ENCODE measurements at places on chromosomes 12 and 14. TPM values are rescaled to one million over a fixed set of nuclear protein-coding genes. Genes with fewer than 3 reads are reported as not detected.

The NEUROD4 gene
- total RNA-seq, result not detected

The KLRC2 gene
- 4.1 TPM for total RNA-seq

The STON2 gene
- total RNA-seq, result 52.9 TPM

DNA sequence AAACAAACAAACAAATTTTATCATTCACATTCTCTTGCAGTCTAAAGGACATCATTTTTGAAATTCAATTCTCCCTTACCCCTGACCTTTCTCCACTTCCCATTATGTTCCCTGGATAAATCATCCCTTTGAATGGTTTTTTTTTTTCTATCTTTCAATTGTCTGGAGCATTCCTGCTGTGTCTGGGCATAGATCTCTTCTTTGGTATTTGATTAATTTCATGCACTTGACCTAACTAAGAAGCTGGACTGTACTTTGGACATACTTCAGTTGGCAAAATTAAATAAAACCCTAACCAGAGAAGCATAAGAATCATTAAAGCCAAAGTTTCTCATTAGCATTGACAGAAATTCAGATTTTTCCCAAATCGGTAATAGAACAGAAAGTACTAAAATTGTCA is 163.6 kb upstream of the BMP4 start:
- no peaks in the 10 kb centered on the region for H3K36me3 ChIP-seq
- H3K27ac ChIP-seq, result no peak overlapping the region
- no peaks in the 10 kb centered on the region for H3K27me3 ChIP-seq
- H3K4me1 ChIP-seq, result no peaks in the 10 kb centered on the region
- H3K4me3 ChIP-seq, result no peak overlapping the region
- DNase-seq, result peak; percentile 52

- DNase-seq, result no peak
- no peak overlapping the region for H3K27ac ChIP-seq
- H3K27me3 ChIP-seq, result no peaks in the 10 kb centered on the region
These were observed 193.1 kb upstream of the FAR2 start for GRCh38 chr12:28955931-28956330.

The STAC3 gene
- 0.75 TPM for total RNA-seq

- DNase-seq, result no peak
- H3K27me3 ChIP-seq, result no peaks in the 10 kb centered on the region
- no peak overlapping the region for H3K27ac ChIP-seq
- peaks cover 4% of the 10 kb centered on the region for H3K4me1 ChIP-seq
- H3K36me3 ChIP-seq, result peaks cover 14% of the 10 kb centered on the region
These were observed 33.4 kb downstream of the DDX51 start for GRCh38 chr12:132110677-132111076.

DNA sequence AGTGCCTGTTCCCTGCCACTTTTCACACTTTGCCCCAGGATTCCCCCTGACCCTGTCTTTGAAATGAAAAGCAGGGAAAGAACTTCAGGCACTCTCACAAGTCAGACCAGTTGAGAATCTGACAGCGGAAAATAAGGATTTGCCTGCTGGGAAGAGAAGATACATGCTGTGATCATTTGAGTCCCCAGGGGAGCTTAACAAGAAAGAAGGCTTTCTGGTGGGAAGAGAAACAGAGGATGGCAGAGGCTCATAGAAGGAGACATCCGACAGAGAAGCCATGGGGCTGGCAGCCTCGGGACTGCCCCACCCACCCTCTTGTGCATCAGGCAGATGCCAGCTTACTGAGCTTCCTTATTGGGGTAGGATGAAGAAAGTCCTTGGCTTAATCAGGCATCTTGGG is 11.9 kb downstream of the TTC9 start:
- H3K36me3 ChIP-seq, result no peaks in the 10 kb centered on the region
- H3K4me1 ChIP-seq, result no peaks in the 10 kb centered on the region
- no peak overlapping the region for H3K4me3 ChIP-seq
- H3K27me3 ChIP-seq, result peaks cover 3% of the 10 kb centered on the region
- no peak for DNase-seq

DNA sequence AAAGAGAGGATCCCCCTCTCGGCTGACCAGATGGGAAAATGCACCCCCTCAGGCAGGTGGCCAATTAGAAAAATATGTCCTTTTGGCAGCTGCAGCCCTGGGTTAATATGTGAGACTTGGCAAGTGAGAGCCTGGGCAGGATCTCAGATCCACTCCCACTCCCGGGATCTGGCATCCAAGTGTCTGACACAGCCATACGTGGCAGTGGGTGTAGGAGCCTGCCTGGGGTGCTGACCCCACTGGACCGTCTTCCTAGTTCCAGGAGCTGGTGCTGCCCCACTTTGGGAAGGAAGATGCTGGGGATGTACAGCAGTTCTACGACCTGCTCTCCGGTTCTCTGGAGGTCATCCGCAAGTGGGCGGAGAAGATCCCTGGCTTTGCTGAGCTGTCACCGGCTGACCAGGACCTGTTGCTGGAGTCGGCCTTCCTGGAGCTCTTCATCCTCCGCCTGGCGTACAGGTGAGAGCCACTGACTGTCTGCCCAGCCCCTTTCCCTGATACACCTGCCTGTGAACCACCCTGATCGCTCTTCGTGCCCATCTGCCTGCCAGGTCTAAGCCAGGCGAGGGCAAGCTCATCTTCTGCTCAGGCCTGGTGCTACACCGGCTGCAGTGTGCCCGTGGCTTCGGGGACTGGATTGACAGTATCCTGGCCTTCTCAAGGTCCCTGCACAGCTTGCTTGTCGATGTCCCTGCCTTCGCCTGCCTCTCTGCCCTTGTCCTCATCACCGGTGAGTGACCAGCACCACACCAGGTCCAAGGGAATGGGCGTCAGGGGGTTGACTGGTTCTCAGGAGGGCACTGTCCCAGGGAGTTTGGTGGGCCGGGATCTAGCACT is 5.8 kb downstream of the NR4A1 start:
- peak; percentile 32 for DNase-seq
- no peak overlapping the region for H3K27ac ChIP-seq
- no peaks in the 10 kb centered on the region for H3K36me3 ChIP-seq
- no peaks in the 10 kb centered on the region for H3K4me1 ChIP-seq
- H3K4me3 ChIP-seq, result no peak overlapping the region

DNA sequence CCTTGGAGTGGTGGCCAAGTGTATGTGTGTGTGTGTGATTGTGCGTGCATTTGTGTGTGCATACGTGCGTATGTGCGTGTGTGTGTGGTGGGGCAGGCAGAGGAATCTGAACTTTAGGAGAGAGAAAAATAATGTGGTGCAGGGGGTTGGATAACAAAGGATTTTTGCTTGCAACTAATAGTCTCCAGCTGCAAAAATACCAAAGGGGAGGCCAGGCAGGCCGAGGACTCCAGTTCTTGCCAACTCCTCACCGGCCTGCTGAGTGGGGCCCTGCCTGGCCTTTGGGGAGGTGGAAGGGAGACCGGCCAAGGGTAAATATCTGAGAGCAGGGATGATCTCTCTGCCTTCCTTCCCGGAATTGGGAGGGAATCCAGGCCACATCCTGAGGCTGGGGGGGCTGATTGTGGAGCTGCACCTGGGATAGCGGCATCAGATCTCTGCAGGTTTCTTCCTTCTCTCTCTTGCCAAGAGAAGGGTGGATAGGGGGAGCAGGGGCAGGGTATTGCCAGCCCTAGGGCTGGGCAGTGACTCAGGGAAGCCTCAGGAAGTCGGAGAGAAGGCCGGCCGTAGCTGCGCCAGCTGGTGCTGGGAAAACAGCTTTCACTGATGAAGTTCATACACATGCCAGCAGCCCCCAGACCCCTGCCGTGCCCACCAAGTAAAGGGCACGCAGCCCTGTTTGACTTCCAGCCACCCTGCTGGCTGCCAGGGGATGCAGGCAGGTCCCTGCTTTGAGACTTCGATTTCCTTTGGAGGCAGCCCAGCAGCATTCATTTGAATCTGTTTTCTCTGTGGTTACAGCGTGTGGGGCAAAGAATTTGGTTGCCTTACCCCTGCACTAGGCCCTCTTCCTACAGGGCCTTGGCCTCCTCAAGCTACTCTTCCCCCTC is 4.6 kb upstream of the LRP1-AS start:
- peak overlapping the region; percentile 71 for H3K27ac ChIP-seq
- no peak overlapping the region for H3K4me3 ChIP-seq
- DNase-seq, result peak; percentile 69
- peaks cover 44% of the 10 kb centered on the region for H3K4me1 ChIP-seq
- no peaks in the 10 kb centered on the region for H3K27me3 ChIP-seq

The CIROP gene
- total RNA-seq, result not detected

DNA sequence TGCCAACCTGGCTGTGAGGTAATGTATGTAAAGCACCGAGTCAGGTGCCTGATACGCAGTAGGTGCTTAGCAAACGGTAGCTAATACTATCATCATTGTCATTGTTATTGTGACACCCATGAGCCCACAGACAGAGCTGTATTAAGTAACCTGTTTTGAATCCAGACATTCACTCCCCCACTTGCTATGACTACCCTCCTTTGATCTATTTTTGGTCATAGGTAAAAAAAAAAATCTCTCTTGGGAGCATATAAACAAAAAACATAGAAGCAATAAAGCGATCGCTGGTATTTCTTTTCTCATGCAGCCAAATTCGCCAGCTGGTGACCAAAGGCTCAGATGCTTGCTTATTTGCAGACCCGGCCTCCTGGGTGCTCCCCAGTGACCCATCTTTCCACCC is 330.2 kb downstream of the DPF3 start:
- no peak overlapping the region for H3K27ac ChIP-seq
- peaks cover 19% of the 10 kb centered on the region for H3K4me1 ChIP-seq
- no peaks in the 10 kb centered on the region for H3K27me3 ChIP-seq
- H3K36me3 ChIP-seq, result no peaks in the 10 kb centered on the region
- no peak overlapping the region for H3K4me3 ChIP-seq
- DNase-seq, result no peak

GRCh38 chr12:116564080-116564479 is 4.9 kb downstream of the MAP1LC3B2 start:
- no peak for DNase-seq
- peaks cover 8% of the 10 kb centered on the region for H3K4me1 ChIP-seq
- H3K36me3 ChIP-seq, result no peaks in the 10 kb centered on the region

DNA sequence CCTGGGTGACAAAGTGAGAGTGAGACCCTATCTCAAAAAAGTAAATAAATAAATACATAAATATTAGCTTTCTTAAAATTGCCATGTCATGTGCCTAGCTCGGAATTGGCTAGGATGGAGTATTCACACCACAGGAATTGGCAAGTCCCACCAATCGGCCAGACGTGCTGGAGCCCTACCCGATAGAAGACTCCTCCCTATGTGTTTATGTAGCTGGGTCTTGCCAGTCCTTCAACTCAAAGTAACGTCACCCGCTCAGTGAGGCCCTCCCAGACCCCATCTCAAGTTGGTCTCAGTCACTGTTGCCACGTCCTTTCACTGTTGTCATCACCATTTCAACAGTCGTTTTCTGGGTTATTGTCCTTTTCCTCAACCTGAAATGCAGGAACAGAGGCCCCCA is 20.2 kb downstream of the VRTN start:
- H3K4me3 ChIP-seq, result no peak overlapping the region
- H3K4me1 ChIP-seq, result no peaks in the 10 kb centered on the region
- H3K27me3 ChIP-seq, result peaks cover 8% of the 10 kb centered on the region
- DNase-seq, result no peak
- H3K27ac ChIP-seq, result no peak overlapping the region
- H3K36me3 ChIP-seq, result no peaks in the 10 kb centered on the region

- peak overlapping the region; percentile 37 for H3K27ac ChIP-seq
- peak overlapping the region; percentile 8 for H3K4me3 ChIP-seq
- peaks cover 4% of the 10 kb centered on the region for H3K4me1 ChIP-seq
- DNase-seq, result peak; percentile 93
- H3K36me3 ChIP-seq, result no peaks in the 10 kb centered on the region
These were observed 95.0 kb downstream of the LMNTD1 start for GRCh38 chr12:25458047-25458552.

DNA sequence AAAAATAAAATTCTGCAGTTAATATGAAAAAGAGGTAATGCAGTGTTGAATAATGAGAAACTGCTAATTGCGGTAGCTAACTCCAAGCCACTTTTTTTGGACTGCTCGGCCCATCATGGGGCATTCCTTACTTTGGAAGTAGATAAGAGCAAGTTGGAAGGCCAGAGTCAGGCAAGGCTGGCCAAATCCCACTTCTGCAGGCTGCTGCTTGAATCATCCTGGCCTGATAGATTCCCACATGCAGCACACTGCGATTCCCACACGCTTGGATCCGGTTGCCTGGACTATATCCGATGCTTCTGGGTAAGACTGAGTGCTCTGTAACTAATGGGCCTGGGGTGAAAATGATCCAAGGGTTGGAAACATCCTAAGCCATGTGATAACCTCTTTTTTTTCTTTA is 10.6 kb downstream of the EIF2B2 start:
- H3K27ac ChIP-seq, result no peak overlapping the region
- peaks cover 15% of the 10 kb centered on the region for H3K4me1 ChIP-seq
- no peaks in the 10 kb centered on the region for H3K27me3 ChIP-seq
- no peak overlapping the region for H3K4me3 ChIP-seq

DNA sequence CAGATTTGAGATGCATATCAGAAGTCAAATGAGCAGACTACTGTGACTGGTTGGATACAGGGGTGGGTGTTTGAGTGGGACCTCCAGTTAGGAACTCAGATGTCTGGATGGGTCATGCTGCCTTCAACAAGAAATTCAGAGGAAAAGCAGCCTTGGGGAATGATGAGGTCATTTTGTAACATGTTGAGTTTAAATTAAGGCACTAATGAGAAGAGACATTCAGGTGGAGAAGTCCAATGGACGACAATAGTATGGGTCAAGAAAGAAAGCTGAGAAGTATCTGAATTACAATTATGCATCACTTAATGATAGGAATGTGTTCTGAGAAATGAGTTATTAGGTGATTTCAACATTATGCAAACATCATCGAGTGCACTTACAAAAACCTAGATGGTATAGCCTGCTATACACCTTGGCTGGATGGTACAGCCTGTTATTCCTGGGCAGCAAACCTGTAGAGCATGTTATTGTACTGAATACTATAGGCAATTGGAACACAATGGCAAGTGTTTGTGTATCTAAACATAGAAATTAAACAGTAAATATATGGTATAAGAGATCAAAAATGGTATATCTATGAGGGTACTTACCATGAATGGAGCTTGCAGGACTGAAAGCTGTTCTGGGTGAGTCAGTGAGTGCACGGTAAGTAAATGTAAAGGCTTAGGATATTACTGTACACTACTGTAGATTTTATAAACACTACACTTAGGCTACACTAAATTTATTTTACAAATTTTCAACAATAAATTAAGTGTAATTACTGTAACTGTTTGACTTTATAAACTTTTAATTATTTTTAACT is 414.7 kb downstream of the RAD51B start:
- no peak for DNase-seq
- H3K27me3 ChIP-seq, result no peaks in the 10 kb centered on the region
- no peak overlapping the region for H3K4me3 ChIP-seq
- H3K4me1 ChIP-seq, result peaks cover 36% of the 10 kb centered on the region

GRCh38 chr12:42474391-42474790 is 115.2 kb downstream of the PRICKLE1 start:
- no peak overlapping the region for H3K27ac ChIP-seq
- no peaks in the 10 kb centered on the region for H3K27me3 ChIP-seq
- H3K4me1 ChIP-seq, result peaks cover 20% of the 10 kb centered on the region
- peak; percentile 76 for DNase-seq

GRCh38 chr12:78441737-78442453 is 422.7 kb upstream of the SYT1 start:
- H3K36me3 ChIP-seq, result no peaks in the 10 kb centered on the region
- no peak overlapping the region for H3K27ac ChIP-seq
- no peaks in the 10 kb centered on the region for H3K27me3 ChIP-seq
- peak; percentile 20 for DNase-seq
- no peak overlapping the region for H3K4me3 ChIP-seq
- no peaks in the 10 kb centered on the region for H3K4me1 ChIP-seq

The POTEM gene
- not detected for total RNA-seq

- no peak for DNase-seq
- H3K4me3 ChIP-seq, result no peak overlapping the region
- H3K4me1 ChIP-seq, result no peaks in the 10 kb centered on the region
- peaks cover 31% of the 10 kb centered on the region for H3K27me3 ChIP-seq
These were observed 127.7 kb downstream of the ZNF664 start for GRCh38 chr12:124100572-124101178.

GRCh38 chr12:78248321-78248720 is 417.6 kb downstream of the NAV3 start:
- no peaks in the 10 kb centered on the region for H3K36me3 ChIP-seq
- H3K4me3 ChIP-seq, result no peak overlapping the region
- no peaks in the 10 kb centered on the region for H3K27me3 ChIP-seq
- no peaks in the 10 kb centered on the region for H3K4me1 ChIP-seq
- H3K27ac ChIP-seq, result no peak overlapping the region
